Esophagus squamous epithelium (tissue), 5 donors: ENCODE measurements at places on chromosomes 7 and 10.

DNA sequence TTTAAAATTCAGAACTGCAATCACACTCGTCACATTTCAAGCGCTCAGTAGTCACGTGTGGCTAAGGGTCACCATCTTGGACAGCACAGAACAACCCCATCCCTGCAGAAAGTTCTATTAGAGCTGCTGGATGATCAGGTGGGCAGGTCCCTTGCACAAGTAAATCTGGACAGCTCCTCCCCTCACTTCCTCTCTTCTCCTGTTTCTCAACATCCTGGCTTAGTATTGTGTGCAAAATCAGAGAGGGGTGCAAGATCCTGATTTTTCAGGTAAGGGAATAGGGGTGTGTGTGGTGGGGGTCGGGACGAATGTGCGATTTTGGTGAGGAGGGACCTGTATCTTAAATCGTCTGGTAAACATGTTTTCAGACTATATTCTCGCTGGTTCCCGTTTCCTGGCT is at the start of gene GIMAP4:
GIMAP4 (plus strand) TSS at position 222 of the 400 bp plus-strand sequence. CDS start 2,512 bp downstream, outside the sequence.
- no peak for DNase-seq

- DNase-seq: no peak
Measured at GRCh38 chr7:149735181-149735602, 38.2 kb downstream of the ZNF467 start.

DNA sequence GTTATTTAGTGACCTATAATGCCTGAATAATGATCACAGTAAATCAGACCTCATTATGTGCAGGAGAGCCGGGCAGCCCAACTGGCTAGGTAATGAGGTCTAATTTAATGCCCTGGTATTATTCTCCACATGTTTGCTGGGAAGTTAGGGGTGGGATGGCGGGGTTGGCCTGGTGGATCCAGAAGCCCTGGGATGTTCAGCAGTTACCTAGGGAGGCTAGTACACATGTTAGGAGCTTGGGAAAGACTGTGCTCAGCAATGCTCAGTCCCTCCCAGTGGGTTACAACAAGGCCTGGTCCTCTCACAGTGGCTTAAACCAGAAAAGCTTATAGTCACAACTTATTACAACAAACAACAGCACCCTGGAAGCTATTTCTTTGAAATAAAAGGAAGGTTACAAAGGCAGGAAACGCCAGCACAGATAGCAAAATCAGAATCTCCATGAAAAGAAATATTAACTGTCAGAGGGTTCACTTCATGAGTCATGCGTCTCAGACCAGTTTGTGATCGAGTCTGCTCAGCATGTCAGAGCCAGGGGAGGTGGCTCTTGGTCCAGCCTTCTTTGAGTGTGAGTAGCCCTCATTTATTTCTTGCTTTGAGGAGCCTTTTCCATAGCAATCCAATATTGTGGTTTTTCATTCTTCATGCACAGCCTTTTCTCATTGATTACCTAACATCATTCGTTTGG is 418.6 kb upstream of the NPVF start:
- no peak for DNase-seq

GRCh38 chr10:116071453-116072148 is 201.4 kb downstream of the GFRA1 start:
- DNase-seq: no peak

DNA sequence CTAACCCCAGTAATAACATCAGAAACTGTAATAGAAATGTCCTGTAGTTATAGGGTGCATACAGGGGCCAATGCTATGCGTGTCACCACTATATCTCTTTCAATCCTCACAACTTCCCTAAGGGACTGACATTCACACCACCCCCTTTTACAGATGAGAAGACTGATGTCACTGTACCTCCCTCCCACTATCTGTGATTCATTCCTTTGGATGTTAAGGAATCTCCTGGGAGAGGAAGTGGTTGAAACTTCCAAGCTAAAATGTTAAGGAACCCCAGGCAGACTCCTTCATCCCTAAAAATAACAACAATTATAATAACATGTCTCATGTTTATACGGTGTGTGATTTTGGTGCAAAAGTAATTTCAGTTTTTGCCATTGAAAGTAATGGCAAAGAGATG is 5.4 kb downstream of the COL13A1 start:
- no peak for DNase-seq

GRCh38 chr7:5774790-5775189 is 6.7 kb downstream of the RNF216 start:
- no peak for DNase-seq

DNA sequence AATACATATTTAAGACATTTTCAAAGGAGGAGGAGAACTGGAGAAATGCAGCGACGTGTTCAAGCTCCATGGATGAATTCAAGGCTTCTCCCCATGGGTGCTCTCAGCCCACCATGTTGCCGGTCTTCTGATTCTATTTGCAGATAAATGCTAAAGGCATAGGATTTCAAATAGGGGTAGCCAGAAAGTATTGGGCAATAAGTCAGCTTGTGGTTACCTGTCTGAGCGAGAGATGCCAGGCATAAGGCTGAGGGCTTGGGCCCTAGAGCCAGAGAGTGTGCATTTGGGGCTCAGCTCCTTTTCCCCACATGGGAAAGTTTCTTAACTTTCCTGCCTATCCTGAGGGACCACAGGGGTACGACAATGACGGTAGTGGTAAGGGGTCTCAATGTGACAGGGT is 180.0 kb downstream of the PARD3 start:
- no peak for DNase-seq

DNA sequence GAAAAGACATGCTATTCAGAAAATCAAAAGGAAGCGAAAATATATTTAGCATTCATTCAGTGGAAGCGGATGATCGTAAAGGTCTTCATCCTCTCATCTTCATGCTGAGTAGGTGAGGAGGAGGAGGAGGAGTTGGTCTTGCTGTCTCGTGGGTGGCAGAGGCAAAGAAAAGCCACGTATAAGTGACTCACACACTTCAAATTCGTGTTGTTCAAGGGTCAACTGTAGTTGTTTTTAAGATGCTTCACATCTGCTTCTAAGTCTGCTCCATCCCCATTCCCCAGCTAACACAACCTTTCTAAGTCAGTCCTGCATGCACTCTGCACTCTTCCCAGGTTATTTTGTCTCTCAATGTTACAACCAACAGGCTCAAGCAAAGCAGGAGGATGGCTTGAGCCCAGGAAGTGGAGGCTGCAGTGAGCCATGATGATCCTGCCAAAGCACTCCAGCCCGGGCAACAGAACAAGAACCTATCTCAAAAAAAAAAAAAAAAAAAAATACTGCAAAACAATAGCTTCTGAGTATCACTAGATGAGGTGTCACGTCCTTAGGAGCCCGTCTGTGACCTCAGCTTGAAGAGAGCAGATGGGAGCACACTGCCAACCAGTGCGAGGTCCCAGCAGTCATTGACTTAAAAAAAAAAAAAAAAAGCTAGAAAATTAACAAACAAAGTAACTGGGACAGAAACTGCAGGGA is 70.5 kb downstream of the SFMBT2 start:
- DNase-seq: no peak

DNA sequence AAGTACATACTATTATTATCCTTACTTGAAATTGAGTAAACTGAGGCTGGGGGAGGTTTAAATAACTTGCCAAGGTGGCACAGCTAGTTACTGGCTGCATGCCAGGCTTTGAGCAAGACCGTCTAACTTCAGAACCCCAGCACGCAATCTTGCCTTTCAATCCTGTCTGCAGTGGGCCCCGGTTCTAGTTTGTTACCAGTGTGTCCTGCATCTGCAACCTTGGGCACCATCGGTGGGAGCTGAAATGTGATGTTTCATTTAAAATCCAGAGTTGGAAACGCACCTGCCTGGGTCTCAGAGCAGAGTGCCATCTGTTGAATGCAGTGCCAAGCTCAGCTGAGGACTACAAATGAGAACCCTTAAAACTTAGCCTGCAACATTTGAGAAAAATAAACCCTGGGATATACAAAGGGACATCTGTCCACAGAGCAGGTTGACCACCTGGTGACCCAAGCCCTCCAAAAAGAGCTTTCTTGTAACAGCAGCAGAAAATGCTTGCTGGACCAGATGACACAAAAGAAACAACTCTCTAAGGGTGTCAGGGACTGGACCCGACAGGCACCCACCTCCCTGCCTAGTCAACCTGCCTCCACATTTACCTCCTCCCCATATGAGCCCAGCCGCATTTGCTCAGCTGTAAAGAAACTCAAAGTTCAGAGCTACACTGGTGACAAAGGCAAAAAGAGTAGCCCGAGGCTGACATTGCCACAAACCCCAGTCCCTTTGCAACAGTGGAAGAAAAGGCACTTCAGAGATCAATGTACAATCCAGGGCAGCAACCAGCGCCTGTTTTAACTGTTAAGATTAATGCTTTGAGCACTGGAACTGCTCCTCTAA is 1.7 kb downstream of the SH3PXD2A start:
- no peak for DNase-seq

DNA sequence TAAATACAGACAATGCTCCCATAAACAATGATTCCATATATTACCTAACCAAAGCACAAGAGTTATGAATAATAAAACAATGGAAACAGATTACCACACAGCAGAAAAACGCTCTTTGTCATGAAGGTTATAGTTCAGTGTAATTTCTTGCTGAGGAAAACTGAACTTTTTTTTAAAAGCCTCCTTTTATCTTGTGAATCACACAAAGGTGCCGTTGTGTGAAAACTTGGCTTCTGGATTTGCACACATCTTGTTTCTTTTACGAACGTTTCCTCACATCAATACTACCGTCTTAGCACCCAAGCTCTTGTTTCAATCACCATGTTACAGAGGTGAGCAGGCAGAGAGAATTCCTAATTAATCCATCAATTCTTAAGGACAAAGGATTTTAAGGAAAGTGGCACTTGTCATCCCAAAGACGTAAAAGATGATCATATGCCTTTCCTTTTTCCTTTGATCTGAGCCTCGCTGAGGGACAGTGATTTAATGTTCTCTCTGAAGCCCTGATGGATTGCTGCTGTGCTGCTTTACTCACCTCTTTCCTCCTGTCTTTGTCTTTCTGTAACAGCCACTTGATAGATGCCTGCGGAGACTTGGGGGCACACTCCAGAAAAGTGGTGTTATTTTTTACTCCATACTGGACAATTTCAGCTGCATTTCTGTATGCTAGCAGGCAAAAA is 110.1 kb downstream of the CD36 start:
- no peak for DNase-seq

DNA sequence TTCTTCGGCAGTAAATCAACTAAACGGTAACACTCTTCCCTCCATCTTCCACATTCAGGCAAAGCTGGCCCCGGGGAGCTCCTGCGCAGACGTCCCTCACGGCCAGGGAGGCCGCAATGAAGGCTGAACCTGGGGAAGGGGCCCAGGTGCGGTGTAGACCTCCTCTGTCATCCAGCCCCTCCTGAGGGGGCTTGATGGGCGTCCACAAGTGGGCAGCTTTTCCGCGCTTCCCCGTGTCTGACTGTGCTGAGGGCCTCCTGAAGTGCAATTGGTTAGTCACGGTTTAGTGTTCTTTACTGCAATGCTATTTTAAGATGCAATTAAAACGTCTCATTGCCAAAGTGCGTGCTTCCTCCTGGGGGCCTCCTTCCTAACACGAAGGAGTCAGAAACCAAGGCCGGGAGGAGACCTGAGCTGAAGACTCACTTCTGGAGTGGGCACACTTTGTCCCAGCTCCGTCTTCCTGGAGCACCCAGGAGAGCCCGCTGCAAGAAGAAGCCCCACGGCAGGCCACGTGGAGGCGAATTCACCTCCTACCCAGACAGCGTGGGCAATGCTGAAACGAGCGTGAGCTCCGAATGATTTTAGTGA is 173.3 kb downstream of the ELFN1 start:
- no peak for DNase-seq

DNA sequence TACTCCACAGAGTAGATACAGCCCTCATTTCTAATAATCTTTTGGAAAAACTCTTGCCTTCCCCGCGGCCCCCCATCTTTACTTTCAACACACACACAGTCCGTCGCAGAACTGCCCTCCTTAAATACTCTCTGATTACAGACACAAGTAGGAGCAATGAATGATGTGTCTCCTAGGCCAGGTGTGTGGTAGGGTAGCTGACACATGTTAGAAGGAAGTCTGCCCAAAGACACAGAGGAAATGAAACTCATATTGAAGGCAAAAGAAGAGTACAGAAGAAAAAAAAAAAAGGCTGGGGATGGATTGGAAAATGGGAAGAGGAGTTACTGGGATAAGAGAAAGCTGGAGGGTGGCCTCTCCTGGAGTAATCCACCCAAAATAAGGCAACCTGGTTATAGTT is 14.6 kb downstream of the OPALIN start:
- DNase-seq: no peak

DNA sequence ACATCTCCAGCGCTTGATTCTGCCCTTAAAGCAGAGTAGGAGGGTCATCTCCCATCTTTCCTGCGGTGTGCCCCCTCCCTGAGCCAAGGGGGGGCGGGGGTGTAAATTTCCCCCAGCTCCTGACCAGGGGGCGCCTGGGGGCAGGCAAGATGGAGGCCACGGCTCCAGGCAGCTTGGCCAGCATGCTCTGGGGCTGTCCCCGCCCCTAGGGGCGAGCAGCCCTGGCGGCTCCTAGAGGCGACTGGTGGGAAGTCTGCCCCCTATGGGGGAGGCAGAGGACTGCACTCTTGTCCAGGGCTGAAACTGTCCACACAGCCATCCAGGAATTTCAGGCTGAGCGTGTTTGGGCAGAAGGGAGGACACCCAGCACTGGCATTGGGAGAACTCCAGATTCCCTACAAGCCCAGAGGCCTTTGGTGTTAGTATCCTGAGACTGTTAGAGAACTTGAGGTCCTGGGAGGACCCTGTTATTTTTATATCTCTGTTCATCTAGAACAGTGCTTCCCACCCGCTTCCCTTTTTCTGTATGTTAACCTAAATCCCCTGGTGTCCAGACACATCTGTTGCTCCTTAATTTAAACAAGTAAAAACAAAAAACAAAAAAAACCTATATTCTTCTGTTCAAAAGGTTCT is 4.6 kb downstream of the STRA8 start:
- DNase-seq: no peak

- DNase-seq: no peak
Measured at GRCh38 chr7:155191901-155192478, 105.7 kb upstream of the INSIG1 start.

DNA sequence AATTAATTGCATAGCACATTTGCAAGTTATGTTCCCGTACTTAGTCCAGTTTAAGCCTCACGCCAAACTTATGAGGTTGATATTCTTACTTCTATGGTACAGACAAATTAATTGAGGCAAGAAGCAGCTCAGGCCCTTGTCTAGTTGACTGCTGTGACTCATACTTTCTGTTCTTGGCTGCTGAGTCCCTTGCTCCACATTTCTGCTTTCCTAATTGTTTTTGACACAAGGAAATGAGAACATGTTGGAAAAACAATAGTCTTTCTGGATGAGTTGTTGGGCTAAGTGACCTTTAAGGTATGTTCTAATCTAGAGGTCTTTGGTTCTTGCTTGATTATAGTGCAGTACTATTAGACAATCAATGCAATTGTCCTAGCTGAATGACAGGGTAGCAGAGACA is 331.8 kb downstream of the NRG3 start:
- DNase-seq: no peak

GRCh38 chr7:55963584-55964168 is 709 bp upstream of the NIPSNAP2 start:
- DNase-seq: no peak

GRCh38 chr7:119756687-119757086 is 516.3 kb upstream of the KCND2 start:
- no peak for DNase-seq

DNA sequence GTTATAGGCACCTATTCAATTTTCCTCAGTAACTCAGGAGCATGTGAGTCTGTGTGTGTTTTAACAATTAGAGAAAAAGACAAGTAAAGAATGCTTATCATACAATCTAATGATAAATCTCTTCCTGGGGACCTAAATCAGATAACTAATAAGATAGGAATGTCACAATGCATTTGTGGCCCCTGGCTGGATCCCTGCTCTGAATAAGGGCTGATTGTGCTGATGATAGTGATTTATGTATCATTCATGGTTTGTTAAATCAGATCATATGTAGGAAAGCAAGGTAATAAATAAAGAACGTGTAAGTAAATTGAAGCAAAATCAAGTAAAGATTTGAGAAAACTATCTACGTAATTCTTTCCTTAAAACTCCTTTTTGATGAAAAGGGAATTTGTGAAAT is 145.9 kb downstream of the C7orf25 start:
- no peak for DNase-seq
